SHP77 treated with DMSO at 0.1 percent for 48 hours (cell line): ENCODE measurements at places on chromosomes 13 and 19.

DNA sequence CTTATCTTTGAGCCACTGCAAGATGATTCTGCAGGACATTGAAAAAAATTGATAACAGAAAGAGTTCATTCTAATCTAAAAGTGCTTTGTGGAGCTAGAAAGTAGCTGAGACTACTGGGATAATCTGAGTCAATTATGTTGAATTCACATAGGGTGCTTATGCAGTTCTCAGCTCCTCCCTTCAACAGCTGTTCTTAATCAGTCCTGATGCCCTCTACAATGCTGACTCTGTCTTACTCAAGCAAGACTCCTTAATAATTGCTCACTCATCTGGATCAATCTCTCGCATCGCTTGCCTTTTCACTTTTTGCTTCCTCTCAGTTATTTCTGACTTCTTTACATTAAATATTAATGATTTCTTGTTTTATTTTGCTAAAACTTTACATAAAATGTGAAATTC lies 182.1 kb downstream of the PCDH17 start:
- no peak for DNase-seq

GRCh38 chr13:99642006-99642405 lies 140.7 kb downstream of the TM9SF2 start:
- no peak for DNase-seq

GRCh38 chr19:5128936-5129389 lies 160.1 kb downstream of the KDM4B start:
- no peak for DNase-seq

GRCh38 chr19:5094768-5095567 lies 126.1 kb downstream of the KDM4B start:
- DNase-seq: no peak

- DNase-seq: no peak
Observed at GRCh38 chr19:39082745-39083598, 1.2 kb upstream of the ACP7 start.
